HCT116 (cell line): ENCODE measurements at places on chromosomes 1 and 21. TPM values are rescaled to one million over a fixed set of nuclear protein-coding genes. Genes with fewer than 3 reads are reported as not detected.

- no peak for DNase-seq
These were observed 10.7 kb upstream of the ELF3 start for GRCh38 chr1:201999625-202000238.

DNA sequence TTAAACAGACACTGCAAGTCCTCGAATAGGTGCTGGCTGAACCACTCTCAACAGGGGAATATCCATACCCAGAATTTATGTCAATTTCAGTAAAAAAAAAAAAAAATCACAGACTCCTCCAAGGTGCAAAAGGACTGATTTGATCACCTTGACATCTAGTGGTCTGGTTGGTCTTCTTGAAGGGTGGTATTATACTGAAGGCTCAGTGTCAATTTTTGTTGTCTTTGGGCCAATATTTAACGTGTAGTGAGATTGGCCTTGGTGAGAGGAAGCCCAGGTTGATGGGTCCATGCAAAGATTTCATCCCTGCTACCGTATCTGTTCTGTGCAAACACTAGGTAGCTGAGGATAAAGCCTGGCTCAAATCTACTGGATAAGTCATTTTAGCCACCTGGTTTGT lies 4.0 kb upstream of the GBP5 start:
- DNase-seq: no peak

DNA sequence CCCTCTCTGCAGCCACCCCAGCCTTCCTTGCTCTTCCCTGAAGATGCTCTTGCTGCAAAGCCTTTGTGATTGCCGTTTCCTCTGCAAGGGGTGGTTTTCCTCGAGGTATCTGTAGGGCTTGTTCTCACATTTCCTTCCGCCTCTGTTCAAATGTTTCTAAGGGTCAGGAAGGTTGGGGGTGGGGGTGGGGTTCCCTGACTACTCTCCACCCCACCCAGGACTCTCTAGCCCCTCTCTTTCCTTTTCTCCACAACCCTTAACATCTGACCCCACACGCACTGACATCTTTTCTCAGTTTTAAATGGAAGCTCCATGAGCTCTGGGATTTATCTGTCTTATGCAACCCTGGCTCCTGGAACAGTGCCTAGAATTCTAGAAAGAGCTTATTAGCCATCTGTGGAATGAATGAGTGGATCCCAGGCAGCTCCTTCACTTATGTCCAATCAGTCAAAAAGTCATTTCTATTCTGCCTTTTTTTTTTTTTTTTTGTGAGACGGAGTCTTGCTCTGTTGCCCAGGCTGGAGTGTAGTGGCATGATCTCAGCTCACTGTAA lies 27.3 kb upstream of the ZNF362 start:
- DNase-seq: no peak

DNA sequence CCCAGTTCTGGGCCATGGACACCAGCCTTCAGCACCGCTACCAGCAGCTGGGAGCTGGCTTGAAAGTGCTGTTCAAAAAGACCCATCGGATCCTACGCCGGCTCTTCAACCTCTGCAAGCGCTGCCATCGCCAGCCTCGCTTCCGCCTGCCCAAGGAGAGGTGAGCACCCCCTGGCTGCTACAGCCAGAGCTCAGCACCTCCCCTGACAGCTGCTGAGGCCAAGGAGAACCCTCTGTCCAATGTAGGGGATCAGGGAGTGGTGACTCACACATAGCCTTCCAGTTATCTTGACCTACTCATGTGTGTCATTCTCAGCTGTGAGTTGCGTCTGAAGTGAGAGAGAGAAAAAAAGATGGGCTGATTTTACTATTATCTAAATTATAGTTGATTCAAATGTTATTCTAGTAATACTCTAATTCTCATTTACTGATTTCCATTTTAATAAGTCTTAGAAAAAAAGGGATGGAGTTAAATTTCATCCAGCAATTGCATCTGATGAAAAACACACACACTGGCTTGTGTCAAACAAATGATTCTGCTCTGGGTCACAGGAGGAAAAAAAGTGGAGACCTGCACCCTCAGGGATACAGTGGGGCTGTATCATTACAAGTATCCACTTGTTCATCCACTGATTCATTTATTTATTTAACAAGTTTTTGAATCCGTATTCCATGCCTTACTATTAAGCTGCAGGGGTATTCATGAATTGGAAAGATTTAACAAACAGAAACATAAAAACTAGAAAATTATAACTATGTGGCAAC lies 108.0 kb downstream of the BRINP2 start:
- no peak for DNase-seq

DNA sequence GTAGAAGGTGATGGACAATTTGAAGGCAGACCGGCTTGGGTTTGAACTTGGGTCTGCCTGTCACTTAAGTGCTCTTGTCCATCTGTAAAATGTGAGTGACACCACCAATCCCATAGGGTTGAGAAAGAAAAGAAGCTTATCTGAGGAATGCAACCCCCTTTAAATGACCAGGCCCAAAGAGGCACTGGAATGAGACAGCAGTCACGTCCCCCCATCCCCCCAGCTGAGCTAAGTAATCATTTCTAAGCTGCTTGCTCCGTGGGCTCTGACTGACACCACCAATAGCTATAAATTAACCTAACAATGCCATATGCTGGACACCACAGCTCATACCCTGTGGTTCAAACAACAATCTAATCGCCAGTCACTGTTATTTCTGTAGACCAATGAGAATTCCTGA lies 15.1 kb downstream of the LCA5L start:
- no peak for DNase-seq

DNA sequence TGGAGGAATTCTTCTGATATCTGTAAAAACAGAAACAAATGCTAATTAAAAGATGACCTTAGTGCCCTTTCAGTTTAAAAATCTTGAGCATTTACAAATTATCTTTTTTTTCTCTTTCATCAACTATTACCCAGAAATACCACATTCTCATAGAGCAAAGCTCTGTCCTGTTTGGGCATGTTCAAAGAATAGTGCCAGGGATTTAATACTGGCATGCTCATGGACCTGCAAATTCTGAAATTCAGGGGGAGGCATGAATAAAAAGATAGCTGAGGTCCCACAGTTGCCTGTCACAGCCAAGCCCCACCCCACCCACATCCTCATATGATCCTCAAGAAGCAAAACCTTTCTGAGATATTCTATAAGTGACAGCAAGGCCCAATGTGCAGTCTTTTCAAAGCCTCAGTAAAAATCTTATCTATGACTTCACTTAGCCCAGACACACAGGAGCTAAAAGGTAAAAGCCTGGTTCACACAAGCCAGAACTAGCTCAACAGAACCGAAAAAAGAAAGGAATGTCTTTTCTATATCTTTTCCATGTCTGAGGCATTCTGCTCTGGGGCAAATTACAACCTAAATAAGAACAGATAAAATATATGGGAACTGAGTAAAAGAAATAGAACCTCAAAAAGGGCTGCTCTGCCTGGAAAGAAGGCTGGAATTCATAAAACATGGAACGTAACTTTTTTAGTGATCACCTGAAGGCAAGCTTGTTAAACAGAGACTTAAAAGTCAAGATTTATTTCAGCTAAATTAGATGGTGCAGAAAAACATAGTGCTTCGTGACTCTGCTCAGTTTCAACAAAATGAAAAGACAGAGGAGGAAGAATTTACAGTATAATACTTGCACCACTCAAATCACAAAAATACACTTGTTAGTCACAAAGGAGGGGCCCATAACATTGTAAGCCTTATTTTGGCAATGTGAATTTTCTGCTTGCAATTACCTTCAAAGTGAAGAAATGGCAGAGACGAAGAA lies 11.0 kb downstream of the WLS start:
- no peak for DNase-seq

DNA sequence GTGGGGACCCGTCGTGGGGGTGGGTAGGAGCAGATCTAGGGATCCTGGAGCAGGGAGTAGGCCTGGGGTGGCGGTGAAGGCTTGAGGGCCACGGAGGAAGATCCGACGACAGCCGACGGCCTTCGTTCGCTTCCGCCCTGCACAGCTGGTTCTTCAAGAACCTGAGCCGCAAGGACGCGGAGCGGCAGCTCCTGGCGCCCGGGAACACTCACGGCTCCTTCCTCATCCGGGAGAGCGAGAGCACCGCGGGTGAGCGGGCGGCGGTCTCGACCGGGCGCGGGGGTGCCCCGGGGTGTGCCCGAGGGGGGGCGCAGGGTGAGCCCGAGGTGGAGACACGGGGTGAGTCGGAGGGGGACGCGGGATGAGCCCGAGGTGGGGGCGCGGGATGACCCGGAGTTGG lies 16.5 kb upstream of the HDAC1 start:
- no peak for DNase-seq

- no peak for DNase-seq
These were observed 3.8 kb downstream of the C1orf35 start for GRCh38 chr1:228099331-228099732.

DNA sequence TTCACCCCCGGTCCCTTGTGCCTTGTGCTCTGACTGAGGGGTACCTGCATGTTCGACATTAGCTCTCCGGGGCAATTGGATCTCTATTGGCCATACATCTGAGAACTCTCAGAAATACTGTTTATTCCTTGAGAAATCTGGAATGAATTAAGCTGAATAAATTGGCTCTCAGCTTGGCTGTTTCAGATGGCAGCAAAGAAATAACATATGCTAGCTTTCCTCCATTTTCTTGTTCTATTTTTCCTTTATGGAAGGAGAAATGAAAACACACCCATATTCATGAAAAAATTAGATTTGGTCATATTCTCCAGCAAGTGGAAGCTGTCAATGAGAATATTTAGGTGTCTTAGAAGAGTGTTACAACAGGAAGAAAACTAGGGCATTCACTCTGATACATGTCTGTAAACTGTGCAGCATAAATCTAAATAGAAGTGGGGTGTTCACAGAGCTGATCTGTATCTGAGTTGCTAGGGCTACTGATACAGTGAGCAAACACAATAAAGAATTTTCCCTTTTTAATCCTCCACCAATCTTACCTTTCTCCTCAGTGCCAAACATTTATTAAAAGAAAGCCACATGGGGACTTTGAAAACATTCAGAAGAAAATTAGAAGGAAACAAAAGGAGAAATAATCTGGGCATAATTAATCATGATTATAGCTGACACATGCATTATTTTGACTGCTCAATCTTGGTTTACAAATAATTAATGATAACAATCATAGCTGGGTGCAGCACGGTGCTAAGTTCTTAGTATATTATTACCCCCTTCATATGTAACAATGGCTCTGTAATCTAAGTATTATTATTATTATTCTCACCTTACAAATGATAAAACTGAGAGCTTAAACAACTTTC lies 671.9 kb upstream of the USP24 start:
- DNase-seq: no peak

- DNase-seq: no peak
These were observed 200.3 kb downstream of the HHIPL2 start for GRCh38 chr1:222347627-222348026.

GRCh38 chr21:36255663-36256062 lies 64.3 kb upstream of the MORC3 start:
- no peak for DNase-seq

DNA sequence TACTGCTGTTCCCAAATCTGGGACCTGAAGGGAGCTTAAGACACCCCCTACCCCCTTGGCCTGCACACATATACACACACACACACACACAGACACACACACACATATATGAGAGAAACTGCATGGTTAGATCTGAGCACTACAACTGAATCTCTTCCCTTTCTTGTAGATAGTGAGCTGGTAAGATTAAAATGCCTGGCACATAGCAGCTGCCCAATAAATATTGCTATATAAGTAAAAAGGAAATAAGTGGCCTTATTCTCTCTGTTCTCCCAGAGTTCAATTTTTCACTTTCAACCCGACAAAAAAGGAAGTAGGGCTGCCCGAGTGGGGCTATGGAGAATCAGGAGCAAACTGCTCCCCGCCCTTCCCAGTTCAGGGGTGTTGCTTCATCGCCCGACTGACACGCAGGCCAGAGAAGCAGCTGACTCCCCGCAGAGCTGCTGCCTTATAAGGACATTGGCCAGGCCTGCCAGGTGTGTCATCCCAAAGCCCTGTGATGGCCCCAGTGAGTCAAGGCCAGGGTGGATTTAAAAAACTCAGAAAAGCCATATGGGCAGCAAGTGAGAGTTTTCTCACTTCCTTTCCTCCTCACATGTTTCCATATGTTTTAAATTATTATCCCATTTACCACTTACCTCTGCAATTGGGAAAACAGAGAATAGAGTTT lies 106.5 kb upstream of the SLC44A3 start:
- DNase-seq: peak; percentile 89

DNA sequence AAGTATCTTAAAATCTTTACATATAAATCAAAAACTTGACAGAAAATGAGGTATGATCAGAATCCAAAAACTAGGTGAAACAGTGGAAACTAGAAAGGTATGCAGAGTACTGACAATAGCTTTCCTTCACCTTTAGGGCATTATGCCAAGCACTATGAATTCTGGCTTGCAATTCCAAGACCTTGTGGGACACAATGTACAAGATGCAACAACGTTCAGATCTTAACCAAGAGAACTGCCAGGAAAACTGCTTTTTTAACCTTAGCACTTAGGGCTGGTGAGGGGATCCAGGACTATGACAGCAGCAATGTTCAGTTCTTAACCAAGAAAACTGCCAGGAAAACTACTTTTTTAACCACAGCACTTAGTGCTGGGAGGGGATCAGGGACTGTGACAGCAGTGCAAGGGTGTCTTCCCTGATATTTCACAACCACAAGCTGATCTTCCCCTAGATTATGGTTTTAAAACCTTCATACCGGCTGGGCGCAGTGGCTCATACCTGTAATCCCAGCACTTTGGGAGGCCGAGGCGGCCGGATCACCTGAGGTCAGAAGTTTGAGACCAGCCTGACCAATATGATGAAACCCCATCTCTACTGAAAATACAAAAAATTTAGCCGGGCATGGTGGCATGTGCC lies 22.3 kb downstream of the FOXJ3 start:
- DNase-seq: no peak

- no peak for DNase-seq
These were observed 10.2 kb downstream of the HNRNPU start for GRCh38 chr1:244854166-244854565.

- no peak for DNase-seq
These were observed 17.7 kb downstream of the CBR1 start for GRCh38 chr21:36087362-36088138.

GRCh38 chr1:213828867-213829266 lies 158.9 kb upstream of the PROX1 start:
- DNase-seq: no peak

GRCh38 chr1:177798614-177799013 lies 171.2 kb downstream of the SEC16B start:
- no peak for DNase-seq

The PLA2G2A gene
- not detected for total RNA-seq

The OLFM3 gene
- total RNA-seq: not detected

The GJA5 gene
- not detected for total RNA-seq

The SPRR1A gene
- total RNA-seq: not detected

The ADCY10 gene
- total RNA-seq: 0.30 TPM

The PCAT6 gene
- 1.9 TPM for total RNA-seq

The CLCA2 gene
- total RNA-seq: not detected

The UBIAD1 gene
- total RNA-seq: 17.2 TPM
